ENCODE measurements at places on chromosomes 6 and 20. TPM values are rescaled to one million over a fixed set of nuclear protein-coding genes. Genes with fewer than 3 reads are reported as not detected.

DNA sequence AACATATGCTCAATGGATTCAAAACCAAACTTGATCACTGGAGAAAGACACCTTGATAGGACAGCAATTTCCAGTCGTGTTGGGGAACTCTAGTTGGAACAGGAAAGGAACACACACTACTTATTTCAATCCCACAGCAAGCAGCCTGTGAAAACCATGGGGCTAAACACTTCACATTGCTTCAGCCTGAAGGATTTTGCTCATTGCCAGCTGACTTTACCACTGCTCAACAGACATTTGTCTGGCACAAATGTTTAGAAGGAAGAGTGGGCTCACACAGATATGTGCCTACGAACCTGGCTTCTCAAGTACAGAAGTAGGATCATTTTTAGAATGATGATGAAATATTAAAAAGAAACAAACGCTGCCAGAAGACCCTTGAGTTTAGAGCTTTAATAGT is 598.1 kb downstream of the PHF3 start:
- no peaks in the 10 kb centered on the region for H3K4me1 ChIP-seq
- H3K36me3 ChIP-seq: no peaks in the 10 kb centered on the region
- H3K4me3 ChIP-seq: no peak overlapping the region
- H3K27me3 ChIP-seq: no peaks in the 10 kb centered on the region

- DNase-seq: no peak
- H3K4me3 ChIP-seq: no peak overlapping the region
- H3K27ac ChIP-seq: no peak overlapping the region
- peaks cover 7% of the 10 kb centered on the region for H3K36me3 ChIP-seq
- no peaks in the 10 kb centered on the region for H3K27me3 ChIP-seq
- peaks cover 41% of the 10 kb centered on the region for H3K4me1 ChIP-seq
These were observed 5.4 kb downstream of the UQCC2 start for GRCh38 chr6:33705955-33706725.

- no peaks in the 10 kb centered on the region for H3K27me3 ChIP-seq
- peaks cover 3% of the 10 kb centered on the region for H3K36me3 ChIP-seq
- no peaks in the 10 kb centered on the region for H3K4me1 ChIP-seq
- H3K4me3 ChIP-seq: no peak overlapping the region
These were observed 23.3 kb upstream of the SGK2 start for GRCh38 chr20:43535370-43536004.

CNBD2 gene
- total RNA-seq: 3.7 TPM

LHFPL5 gene
- not detected for total RNA-seq

PPIL4 gene
- 15.7 TPM for total RNA-seq

- no peaks in the 10 kb centered on the region for H3K36me3 ChIP-seq
- no peak for DNase-seq
- peaks cover 8% of the 10 kb centered on the region for H3K4me1 ChIP-seq
- H3K27ac ChIP-seq: no peak overlapping the region
These were observed 369.4 kb upstream of the CITED2 start for GRCh38 chr6:139743664-139744437.

DNA sequence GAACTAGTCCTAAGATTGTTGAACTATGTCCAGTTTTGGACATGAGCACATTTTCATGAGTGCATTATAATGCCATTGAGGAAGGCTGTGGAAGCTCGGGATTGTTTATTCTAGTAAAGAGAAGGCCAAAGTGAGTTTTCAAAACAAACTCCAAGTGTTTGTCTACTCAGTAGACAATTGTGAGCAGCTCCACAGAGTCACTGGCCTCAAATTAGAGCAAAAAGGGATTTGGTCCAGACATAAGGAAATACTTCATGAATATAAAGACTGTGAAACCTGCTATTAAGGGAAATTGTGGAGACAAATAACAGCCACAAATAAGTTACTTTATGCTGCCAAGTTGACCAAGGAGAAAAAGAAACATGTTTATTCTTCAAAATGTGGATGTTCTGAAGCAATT is 42.6 kb upstream of the PREP start:
- no peak overlapping the region for H3K4me3 ChIP-seq
- H3K36me3 ChIP-seq: no peaks in the 10 kb centered on the region
- DNase-seq: no peak
- no peaks in the 10 kb centered on the region for H3K27me3 ChIP-seq
- no peaks in the 10 kb centered on the region for H3K4me1 ChIP-seq

- H3K4me1 ChIP-seq: peaks cover 34% of the 10 kb centered on the region
- H3K27ac ChIP-seq: no peak overlapping the region
- DNase-seq: no peak
- H3K36me3 ChIP-seq: no peaks in the 10 kb centered on the region
- H3K4me3 ChIP-seq: no peak overlapping the region
- no peaks in the 10 kb centered on the region for H3K27me3 ChIP-seq
These were observed 2.3 kb downstream of the TCEA2 start for GRCh38 chr20:64065062-64065973.

- no peak overlapping the region for H3K4me3 ChIP-seq
- H3K27me3 ChIP-seq: no peaks in the 10 kb centered on the region
- no peak for DNase-seq
- no peaks in the 10 kb centered on the region for H3K4me1 ChIP-seq
These were observed 112.2 kb downstream of the TASP1 start for GRCh38 chr20:13526551-13526950.

DNA sequence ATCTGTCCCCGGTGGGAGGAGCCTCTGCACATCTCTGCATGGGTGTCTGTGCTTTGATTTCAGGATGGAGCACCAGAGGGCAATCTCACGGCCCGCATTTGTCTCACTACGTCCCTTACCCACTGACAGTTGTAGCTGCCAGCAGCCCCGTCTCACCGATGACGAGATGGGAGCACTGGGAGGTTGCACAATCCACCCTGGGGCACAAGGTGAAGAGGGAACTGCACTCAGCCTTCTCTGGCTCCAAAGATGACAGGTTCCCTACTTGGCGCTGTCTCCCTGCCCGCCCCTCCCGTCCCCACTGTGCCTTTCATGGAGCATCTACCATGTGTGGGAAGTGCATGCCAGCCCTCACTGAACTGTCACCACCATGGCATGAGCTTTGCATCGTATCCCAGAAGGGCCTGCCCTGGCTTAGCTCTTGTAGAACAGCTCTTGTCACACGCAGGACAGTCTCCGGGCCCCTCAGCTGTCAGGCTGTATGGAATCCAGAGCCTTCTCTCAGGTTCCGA is 99.9 kb upstream of the PMEPA1 start:
- peak overlapping the region; percentile 19 for H3K27ac ChIP-seq
- H3K4me3 ChIP-seq: no peak overlapping the region
- no peaks in the 10 kb centered on the region for H3K36me3 ChIP-seq
- peaks cover 29% of the 10 kb centered on the region for H3K4me1 ChIP-seq
- DNase-seq: peak; percentile 58

KIF25 gene
- total RNA-seq: 0.22 TPM

DNA sequence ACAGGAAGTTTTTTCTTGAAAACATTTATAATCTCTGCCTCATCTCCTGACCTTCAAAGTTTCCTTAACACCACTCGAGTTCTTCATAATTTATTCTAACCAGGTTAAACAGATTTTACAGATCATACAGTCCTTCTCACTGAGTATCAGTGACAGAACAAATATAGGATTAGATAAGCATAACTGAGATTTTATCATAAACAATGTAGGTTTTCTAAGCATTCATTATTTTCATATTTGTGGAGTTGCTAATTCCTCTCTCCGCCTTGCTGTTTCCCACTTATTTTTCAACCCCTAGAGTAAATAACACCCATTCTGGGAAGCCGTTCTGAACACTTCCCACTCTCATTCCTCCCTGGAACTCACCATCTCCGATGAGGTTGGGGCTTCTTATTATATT is 229.9 kb downstream of the HACE1 start:
- no peaks in the 10 kb centered on the region for H3K27me3 ChIP-seq
- no peak overlapping the region for H3K27ac ChIP-seq
- no peak for DNase-seq
- H3K4me1 ChIP-seq: peaks cover 5% of the 10 kb centered on the region

DNA sequence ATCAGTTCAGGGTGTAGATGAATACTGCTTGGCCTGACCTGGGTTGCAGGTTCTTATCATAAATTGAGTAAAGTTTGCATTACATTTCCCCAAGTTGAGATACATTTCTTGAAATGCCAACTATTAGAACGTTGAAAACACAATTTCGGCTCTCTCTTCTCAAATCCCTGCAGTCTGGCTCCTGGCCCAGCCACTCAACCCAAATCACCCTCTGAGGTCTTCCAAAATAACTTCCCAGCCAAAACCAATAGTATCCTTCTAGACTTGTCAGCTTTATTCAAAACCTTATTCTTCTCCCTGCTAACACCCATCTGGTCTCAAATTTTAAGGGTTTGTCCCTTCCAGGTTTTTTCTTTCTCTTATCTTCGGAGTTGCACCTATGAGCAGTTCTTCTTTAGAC is 263.6 kb downstream of the EYA4 start:
- H3K27me3 ChIP-seq: no peaks in the 10 kb centered on the region
- H3K36me3 ChIP-seq: no peaks in the 10 kb centered on the region
- peaks cover 49% of the 10 kb centered on the region for H3K4me1 ChIP-seq

DNA sequence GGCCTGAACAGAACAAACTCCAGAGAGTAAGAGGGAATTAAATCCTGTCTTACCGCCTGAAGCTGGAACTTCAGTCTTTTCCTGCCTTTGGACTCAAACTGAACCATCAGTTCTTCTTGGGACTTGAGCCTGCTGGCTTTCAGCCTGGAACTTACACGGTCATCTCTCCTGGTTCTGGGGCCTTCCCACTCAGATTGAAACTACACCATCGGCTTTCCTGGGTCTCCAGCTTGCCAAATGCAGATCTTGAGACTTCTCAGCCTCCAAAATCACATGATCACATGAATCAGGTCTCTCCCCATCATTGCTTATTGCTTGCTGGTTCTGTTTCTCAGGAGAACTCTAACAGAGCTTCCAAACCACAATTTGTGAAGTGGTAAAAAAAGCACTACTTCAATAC is 276.3 kb downstream of the KIF16B start:
- H3K4me3 ChIP-seq: no peak overlapping the region
- no peak for DNase-seq
- H3K27ac ChIP-seq: no peak overlapping the region
- no peaks in the 10 kb centered on the region for H3K27me3 ChIP-seq
- peaks cover 1% of the 10 kb centered on the region for H3K36me3 ChIP-seq

- peak overlapping the region; percentile 40 for H3K27ac ChIP-seq
- H3K4me1 ChIP-seq: peaks cover 37% of the 10 kb centered on the region
- H3K36me3 ChIP-seq: no peaks in the 10 kb centered on the region
- no peak for DNase-seq
- H3K27me3 ChIP-seq: peaks cover 7% of the 10 kb centered on the region
These were observed 209.9 kb downstream of the ANKRD60 start for GRCh38 chr20:58018590-58018989.

- no peak for DNase-seq
- H3K4me3 ChIP-seq: no peak overlapping the region
- H3K27ac ChIP-seq: no peak overlapping the region
- H3K36me3 ChIP-seq: no peaks in the 10 kb centered on the region
- peaks cover 19% of the 10 kb centered on the region for H3K4me1 ChIP-seq
- no peaks in the 10 kb centered on the region for H3K27me3 ChIP-seq
These were observed 28.3 kb downstream of the C6orf132 start for GRCh38 chr6:42113936-42114636.

GRCh38 chr20:1062334-1063010 is 55.9 kb upstream of the PSMF1 start:
- no peaks in the 10 kb centered on the region for H3K36me3 ChIP-seq
- no peaks in the 10 kb centered on the region for H3K27me3 ChIP-seq
- no peak overlapping the region for H3K4me3 ChIP-seq
- no peaks in the 10 kb centered on the region for H3K4me1 ChIP-seq
- H3K27ac ChIP-seq: no peak overlapping the region

DNA sequence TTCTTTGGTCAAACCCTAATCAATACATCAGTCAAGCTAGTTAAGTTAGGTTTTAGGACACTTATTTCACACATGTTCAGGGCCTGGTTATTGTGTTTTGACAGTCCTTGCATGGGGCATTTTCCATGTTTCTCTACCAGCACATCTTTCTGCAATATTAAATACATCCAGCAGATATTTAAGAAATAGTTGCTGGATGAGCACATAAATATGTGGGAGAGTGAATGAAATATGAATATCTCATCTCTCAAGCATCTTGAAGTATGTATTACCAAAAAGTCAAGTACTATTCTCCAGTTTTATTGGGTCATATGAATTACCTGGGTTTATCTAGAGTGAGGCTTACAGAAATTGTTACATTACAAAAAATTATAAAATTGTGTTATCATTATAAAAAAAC is 621.9 kb upstream of the GJE1 start:
- H3K27me3 ChIP-seq: no peaks in the 10 kb centered on the region
- no peaks in the 10 kb centered on the region for H3K4me1 ChIP-seq
- no peak overlapping the region for H3K4me3 ChIP-seq
- DNase-seq: no peak
- H3K27ac ChIP-seq: no peak overlapping the region

DNA sequence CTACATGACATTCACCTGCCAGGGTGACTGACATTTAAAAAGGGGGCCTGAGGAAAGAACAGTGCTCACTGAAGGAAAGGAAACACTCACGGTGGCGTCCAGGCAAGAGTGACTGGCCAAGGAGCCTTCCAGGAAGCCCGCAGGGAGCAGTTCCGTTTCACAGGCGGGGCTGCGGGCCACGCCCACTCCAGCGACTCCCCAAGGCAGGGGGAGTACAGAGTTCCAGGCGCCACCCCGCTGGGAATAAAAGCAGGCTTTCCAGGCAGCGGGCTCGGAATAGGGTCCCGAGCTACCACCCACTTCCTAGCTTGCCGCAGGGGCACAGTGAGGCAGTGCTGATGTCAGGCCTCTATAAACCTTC is 34.2 kb downstream of the PKIG start:
- no peaks in the 10 kb centered on the region for H3K27me3 ChIP-seq
- peak; percentile 68 for DNase-seq
- peak overlapping the region; percentile 91 for H3K27ac ChIP-seq
- peak overlapping the region; percentile 33 for H3K4me3 ChIP-seq
- H3K4me1 ChIP-seq: peaks cover 82% of the 10 kb centered on the region
- peaks cover 79% of the 10 kb centered on the region for H3K36me3 ChIP-seq

- H3K36me3 ChIP-seq: no peaks in the 10 kb centered on the region
- no peak overlapping the region for H3K27ac ChIP-seq
- peaks cover 20% of the 10 kb centered on the region for H3K4me1 ChIP-seq
- no peak for DNase-seq
- H3K4me3 ChIP-seq: no peak overlapping the region
- H3K27me3 ChIP-seq: no peaks in the 10 kb centered on the region
These were observed 92.9 kb downstream of the SPTLC3 start for GRCh38 chr20:13101706-13102105.

DNA sequence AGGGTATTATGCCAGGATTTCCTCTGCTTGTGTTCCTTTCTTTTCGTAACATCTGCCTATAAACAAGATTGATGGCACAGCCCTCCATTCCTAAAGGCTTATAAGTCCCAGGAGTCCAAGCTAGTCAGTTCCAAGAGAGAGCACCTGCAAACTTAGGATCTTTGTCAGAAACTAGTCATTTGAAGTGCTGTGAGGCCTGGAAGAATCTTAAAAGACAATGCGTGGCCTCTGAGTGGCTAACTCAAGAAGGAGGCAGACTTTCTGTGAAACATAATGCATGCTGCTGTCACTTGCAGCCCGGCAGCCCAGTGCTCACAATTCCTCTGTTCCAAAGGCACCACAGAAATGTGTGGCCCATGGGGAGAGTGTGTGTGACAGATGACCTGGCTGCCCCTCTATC is 135.0 kb upstream of the SUPT3H start:
- no peak overlapping the region for H3K4me3 ChIP-seq
- no peak overlapping the region for H3K27ac ChIP-seq
- no peak for DNase-seq
- H3K4me1 ChIP-seq: no peaks in the 10 kb centered on the region
- H3K36me3 ChIP-seq: no peaks in the 10 kb centered on the region

Data from left ventricle myocardium inferior (tissue), 1 donor.